ENCODE measurements at places on chromosomes 1 and 21.
A peak's percentile ranks its signal among the peaks of the same experiment; 100 is the strongest.

DNA sequence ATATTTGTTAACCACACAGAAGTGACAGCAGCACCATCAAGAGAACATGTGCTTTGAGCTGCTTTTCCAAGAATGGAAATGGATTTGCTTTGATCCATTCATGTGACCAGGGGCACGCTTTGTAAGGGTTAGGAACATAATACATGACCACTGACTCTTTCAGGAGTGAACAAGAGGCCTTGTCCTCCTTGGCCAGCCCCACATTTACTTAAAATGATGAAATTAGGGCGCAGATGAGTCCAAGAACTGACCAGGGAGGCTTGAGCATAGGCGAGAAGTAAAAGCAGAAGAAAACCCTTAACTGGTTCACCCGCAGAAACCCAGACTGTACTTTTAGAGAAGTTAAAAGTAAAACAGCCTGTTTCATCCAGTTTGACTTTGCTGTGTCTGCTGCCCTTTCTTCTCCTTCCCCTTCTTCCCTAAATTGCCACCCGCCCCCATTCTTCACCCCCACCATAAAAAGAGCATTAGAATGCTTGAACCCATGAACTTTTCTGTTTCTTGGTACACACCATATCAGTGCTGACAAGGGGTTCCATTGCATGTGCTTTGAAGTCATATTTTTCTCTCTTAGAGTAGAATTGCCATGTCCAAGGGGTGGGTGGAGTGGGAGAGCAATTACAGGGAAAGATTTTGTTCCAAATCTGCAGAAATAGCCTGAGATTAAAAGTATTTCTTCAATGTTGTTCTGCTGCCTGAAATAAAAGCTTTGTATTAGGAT, 2.6 kb upstream of the GLUL start:
- no peak for DNase-seq

DNA sequence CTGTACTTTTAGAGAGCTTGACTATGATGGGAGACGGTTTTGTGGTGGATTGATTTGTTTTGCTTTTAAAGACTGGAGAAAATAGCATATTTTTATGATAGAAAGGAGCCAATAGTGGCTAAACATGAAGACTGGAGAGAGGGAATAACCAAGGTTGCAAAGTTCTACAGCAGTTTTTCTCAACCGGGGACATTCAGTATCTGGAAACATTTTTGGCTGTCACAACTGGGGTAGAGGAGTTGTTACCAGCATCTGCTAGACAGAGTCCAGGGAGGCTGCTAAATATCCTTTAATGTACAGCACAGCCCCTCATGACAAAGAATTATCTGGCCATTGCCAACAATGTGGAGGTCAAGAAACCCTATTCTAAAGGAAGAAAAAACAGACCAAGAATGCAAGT, 38.4 kb upstream of the RAP1A start:
- DNase-seq = no peak

DNA sequence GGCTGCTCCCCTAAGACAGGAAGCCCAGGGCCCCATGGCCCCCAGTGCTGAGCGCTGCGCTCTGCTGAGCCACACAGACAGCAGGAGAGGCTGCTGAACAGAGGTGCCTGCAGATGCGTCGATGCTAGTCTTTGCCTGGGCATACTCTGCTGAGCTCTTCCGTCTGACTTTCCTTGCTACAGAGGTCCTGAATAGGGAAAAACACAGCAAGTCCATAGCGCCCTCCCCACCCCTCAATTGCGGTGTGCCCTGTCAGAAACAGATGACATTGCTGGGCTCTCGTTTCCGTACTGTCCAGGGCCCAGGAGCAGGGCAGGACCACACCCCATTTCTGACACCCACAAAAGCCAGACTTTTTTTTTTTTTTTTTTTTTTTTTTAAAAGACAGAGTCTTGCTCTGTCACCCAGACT, 252.5 kb downstream of the SDCCAG8 start:
- peak; percentile 47 for DNase-seq

- peak; percentile 97 for DNase-seq
Observed at GRCh38 chr1:156052862-156053767, 483 bp downstream of the UBQLN4 start.

GRCh38 chr1:239810061-239810481, 281.6 kb upstream of the FMN2 start:
- DNase-seq = peak; percentile 45

DNA sequence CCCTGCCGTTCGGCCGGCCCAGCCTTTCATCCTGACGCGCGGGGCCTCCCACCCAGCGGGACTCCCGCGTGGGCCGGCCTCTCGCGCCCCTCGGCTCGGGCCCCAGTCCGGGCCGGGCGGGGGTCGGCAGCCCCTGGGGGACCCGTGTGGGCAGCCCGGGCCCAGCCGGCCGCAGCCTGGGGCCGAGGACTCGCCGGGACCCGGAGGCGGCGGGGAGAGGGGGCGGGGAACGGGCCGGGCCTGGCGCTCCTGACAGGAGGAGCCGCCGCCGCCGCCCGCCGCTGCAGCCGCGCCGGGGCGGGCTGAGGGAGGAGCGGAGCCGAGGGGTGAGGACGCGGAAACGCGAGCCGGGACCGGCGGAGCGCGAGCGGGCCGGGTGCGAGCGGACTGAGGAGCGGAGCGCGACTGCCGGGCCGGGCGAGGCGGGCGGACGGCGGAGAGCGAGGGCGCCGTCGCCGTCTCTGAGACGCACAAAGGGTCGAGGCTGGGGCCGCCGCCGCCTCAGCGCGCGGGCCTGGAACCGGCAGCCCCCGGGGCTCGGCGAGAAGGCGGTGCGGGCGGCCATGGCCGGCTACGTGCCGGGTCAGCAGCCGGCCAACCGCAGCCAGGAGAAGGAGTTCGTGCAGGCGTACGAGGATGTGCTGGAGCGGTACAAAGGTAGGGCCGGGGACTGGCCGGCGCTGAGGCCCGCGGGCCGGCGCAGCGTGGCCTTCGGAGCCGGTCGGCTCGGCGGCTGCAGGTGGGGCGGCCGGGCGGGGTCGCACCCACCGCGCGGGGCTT, 79.1 kb downstream of the NDUFS5 start:
- DNase-seq = peak; percentile 91

GRCh38 chr1:214264976-214265375, 16.0 kb upstream of the SMYD2 start:
- no peak for DNase-seq

DNA sequence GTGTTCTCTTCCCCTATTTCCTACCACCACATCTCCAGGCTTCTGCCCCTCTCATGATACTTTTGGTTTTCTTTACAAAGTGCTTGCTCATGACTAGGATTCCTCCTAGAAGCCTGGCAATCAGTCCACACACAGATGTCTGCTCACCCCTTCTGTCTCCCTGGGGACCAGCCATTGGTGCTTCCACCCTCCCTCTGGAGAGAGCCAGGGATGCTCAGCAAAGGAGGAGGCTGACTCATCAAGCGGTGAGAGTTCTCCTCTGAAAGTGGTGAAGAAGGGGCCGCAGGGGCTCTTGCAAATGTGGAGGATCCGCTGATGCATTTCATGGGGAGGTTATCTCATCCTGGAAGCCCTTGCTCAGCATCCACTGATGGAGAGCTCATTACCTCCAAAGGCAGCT, 14.5 kb downstream of the NT5C1A start:
- DNase-seq = no peak

- DNase-seq = no peak
Observed at GRCh38 chr21:39533545-39534380, 79.0 kb upstream of the B3GALT5 start.

DNA sequence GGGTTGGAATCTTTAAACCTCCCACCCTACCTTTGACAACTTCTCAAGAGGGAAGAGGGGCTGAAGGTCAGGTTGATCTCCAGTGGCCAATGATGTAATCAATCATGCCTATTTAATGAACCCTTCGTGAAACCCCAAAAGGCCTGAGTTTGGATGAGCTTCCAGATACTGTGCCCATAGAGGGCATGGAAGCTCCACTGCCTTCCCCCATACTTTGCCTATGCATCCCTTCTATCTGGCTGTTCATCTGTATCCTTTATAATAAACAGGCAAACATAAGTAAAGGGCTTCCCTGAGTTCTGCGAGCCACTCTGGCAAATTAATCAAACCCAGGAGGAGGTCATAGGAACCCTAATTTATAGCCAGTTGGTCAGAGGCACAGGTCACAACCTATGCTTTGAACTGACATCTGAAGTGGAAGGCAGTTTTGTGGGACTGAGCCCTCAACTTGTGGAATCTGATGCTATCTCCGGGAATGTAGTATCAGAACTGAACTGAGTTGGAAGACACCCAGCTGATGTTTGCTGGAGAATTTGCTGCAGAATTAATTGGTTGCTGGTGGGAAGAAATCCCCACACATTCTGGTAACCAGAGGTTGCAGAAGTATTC, 24.8 kb downstream of the S100A10 start:
- DNase-seq = no peak

GRCh38 chr21:24160528-24160927, 1446.8 kb downstream of the MRPL39 start:
- no peak for DNase-seq

- no peak for DNase-seq
Observed at GRCh38 chr1:199854686-199855321, 172.7 kb upstream of the NR5A2 start.

GRCh38 chr1:198902655-198903054, 263.8 kb downstream of the PTPRC start:
- no peak for DNase-seq

GRCh38 chr1:221782477-221782876, 40.6 kb upstream of the DUSP10 start:
- DNase-seq = peak; percentile 7

- DNase-seq = peak; percentile 81
Observed at GRCh38 chr1:155166471-155167165, 6.5 kb downstream of the KRTCAP2 start.

DNA sequence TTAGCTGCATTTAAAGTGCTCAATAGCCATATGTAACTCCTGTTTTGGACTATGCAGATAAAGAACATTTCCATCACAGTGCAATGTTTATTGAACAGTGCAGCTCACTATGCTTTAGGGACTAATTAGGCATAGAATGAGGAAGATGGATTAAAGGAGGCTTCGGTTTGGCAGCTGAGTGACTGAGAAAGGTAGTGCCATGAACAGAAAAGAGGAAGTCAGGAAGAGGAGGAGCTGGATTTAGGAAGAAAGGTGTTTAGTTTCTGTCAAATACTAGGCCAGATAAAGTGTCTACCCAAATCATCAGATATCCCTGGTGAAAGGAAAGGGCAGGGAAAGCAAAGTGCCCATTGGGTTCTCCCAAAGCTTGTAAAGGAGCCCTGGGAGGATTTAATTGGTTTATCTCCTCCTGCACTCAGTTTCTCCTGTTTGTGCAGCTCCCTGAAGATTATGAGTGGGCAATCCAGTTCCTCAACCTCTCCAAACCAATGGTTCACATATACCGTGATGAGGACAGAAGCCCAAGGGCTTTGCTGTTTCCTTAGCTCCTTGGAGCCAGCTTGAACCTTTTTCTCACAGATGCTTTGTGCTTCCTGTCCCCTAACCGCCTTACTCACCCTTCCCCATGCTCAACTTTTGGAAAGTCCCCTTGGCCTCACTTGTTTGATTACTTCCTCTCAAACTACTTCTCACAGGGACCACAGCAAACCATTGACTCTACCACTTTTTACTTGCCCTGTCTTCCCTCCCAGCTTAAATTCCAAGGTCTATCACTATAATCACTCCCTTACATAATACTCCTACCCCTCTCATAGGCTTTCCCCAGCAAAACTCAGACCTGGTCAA, 3.5 kb upstream of the RAP1A start:
- no peak for DNase-seq

GRCh38 chr1:109040627-109040988, 1.3 kb downstream of the WDR47 start:
- no peak for DNase-seq

- no peak for DNase-seq
Observed at GRCh38 chr1:58778385-58779000, 5.4 kb downstream of the JUN start.

DNA sequence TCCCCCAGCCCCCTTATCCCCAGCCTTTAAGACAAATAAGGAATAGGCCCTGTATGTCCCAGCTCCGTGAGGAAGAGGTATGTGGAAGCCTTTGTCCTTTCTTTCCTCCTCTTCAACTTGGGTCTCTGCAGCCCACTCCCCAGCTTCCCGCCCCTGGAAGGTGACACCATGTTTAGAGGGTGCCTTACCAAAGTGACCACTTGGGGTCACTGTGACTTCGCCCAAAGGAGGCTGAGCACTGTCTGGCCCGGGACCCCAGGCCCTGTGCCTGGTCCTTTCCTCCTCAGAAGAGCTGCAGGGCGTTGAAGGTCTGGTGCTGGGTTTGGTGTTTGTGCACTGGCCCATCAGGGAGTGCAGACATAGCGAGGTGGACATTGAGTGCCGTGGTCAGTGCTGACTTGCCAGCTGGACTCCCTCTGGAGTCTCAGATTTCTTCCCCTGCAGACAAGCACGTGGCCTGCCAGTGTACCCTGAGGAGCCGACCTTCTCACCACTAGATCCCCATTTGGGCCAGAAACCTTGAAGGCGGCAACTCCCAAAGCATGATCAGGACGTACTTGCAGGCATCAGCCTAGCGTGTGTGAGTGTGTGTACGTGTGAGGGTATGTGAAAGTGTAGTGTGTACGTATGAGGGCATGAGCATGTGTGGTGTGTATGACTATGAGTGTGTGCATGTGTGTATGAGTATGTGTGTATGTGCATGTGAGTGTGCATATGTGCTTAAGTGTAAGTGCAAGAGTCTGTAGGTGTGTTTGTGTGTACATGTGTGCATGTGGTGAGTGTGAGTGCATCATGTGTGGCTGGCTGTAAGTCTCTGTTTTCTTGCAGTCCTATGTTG, 181.4 kb upstream of the KIAA0040 start:
- peak; percentile 68 for DNase-seq

GRCh38 chr1:215992620-215993019, 425.5 kb downstream of the KCTD3 start:
- DNase-seq = no peak

GRCh38 chr1:226653311-226653921, 85.7 kb downstream of the ITPKB start:
- no peak for DNase-seq

DNA sequence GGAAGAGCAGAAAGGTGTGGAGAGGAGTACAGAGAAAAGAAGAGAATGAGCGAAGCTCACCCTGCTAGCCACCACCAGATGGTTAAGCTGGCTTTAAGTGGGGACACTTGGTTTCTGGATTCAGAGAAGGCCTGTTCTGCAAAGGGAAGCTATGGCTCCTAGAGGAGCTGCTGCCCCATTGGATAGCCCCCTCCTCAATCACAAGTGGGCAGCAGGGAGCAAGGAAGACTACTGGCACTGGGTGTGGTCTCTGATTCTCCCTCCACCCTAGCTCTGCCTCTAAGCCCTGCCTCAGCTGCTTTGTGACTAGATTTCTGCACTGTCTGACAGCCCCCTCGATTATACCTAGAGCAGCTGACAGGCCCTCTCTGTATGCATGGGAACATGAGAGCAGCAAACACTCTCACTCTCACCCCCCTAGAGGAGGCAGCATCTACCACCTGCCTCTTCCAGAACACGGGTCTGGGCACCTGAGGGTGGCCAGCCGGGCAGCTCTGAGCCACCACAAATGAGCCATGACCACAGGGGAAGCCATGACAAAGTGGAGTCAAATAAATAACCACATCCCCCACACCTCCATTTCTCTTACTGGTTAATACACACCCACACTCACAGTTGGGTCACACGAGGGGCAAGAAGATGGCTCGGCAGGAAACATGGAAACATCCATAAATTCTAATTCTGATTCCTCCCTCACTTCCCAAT, 13.6 kb downstream of the PLEKHA6 start:
- DNase-seq = no peak
